Retinal pigment epithelial cell (primary cell): ENCODE measurements at places on chromosomes 3 and 15.
A peak's percentile ranks its signal among the peaks of the same experiment; 100 is the strongest.

- DNase-seq: peak; percentile 21
These were observed at the start of gene CNTN4 for GRCh38 chr3:2098398-2099027. TSS of gene CNTN4 (plus strand) at chr3:2098866.

DNA sequence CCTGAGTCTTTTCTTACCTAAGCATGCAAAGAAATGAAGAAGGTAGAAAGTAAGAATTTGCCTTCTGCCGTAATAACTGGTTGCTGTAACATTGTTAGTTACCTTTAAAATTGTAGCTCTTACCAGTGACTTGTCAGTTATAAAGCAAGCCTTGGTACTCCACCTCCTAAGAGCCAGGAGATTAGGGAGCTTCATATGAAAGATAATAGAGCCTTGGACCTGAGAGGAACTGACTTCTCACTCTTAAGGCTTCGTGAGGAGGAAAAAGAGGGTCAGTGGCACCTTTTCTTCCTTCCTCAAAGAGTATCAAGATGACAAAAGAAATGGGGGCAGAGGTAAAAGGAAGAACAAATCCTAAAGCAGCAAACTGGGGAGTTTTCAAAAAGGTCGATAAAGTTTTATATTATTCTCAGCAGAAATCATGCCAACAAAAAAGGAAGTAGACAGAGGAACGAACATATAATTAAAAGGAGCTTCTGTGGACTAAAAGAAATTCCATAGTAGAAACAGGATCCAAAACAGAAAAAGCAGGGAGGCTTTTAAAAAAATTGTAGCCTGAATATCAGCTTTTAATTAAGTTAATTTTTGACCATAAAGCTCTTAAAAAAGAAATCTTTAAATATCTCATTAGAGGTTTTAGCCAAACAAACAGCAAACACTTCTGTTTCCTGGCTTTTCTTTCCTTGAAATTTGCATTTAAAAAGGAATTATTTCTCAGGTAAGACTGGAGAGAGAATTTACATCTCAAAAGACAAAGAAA, 847.1 kb upstream of the ALCAM start:
- no peak for DNase-seq

- no peak for DNase-seq
These were observed 626.1 kb downstream of the MCTP2 start for GRCh38 chr15:94857466-94857865.

DNA sequence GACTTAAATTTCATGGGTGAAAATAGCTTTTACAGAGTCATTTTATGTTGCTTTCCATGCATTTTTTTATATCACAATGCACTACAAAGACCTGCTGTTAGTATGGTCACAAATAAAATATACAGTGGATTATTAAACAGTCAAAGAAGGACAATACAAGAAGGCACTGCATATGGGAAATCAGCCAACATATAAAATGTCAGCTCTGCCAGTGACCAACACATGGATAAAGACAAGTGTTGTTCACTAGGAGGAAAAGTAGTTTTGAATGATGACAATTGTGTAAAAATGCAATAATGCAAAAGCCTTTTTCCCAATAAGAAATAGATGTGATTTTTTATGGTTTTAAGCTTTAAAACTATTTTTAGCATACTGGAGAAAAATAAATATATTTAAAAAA, 425.3 kb upstream of the CBLB start:
- DNase-seq: no peak

GRCh38 chr3:123282461-123282860, 80.7 kb downstream of the SEC22A start:
- no peak for DNase-seq

DNA sequence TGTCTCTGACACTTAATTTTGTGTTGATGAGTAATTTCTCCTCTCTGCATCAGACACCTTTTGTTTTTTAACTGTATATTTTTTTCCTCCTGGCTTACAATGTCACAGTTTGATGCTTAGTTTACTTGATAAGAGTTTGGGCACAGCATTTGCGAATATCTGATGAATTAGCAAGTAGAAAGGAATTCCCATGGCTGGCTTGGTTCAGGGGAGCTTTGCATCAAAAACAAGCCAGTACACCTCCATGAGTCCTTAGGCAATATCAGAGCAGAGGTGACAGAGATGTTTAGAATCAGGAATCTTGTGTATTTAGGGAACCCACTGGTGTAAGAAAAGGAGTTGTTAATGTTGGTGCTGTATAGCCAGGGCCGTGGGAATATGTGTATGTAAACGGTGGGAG, 9.3 kb downstream of the ARHGEF26 start:
- no peak for DNase-seq

- DNase-seq: no peak
These were observed 1298.5 kb downstream of the ROBO2 start for GRCh38 chr3:78338405-78338804.

DNA sequence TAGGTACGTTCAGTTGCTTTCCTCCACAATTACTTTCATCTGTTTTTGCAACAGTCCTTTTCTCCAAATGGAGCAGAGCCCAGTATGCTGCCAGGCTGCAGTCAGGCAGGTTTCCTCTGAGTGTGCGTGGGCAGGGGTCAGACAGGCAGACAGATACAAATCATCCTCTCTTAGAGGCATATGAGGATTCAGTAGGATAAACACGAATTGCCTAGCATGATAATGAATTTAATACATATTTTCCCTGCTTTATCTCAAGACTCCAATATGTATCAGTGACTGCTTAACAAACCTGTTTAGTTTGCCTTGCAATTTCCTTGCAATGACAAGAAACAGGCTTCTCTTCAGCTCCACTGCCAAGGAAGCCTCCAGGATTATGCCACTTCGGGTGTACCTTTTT, 140.7 kb upstream of the NR2E3 start:
- DNase-seq: no peak

GRCh38 chr15:51386960-51387698, 45.7 kb downstream of the GLDN start:
- no peak for DNase-seq

DNA sequence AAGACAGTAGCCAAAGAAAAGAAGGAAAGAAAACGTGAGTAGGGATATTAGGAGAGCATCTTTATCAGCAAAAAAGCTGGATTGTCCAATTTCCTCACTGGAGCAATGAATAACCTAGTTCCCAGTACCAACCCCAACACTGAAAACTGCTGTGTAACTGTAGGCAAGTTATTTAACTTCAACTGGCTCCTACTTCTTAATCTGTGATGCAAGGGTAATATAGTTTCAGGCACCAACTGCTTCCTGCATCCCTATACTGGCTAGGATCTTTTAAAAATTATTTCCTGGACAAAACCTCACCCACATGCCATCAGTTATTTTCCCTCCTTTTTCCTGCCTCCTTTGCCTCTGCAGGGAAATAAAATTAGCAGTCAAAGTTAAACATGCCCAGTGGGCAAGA, 59.6 kb downstream of the ZBTB20 start:
- DNase-seq: no peak

GRCh38 chr15:66404532-66404931, 17.8 kb downstream of the MAP2K1 start:
- no peak for DNase-seq

- no peak for DNase-seq
These were observed 324.0 kb downstream of the UACA start for GRCh38 chr15:70439304-70439877.

DNA sequence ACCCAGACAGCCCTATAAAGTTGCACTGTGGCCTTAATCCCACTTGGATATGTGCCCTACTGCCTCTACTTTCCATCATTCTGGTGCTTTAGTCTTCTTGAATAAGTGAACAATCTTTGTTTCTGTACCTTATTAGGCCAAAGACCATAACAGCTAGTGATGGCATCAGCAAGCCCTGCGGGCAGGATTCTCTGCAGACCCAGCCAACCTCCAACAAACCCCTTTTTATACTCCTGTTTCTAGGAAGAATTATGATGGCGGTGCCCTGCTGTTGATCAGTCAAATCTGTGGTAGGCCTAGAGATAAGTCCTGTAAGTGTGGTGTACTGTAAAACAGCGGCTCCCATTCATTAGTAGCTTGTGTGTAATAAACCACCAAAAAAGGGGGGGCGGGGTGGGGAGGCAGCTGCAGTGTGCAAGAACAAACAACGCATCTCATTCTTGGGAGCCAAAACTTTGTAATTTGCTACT, 40.5 kb downstream of the SOX2 start:
- no peak for DNase-seq

DNA sequence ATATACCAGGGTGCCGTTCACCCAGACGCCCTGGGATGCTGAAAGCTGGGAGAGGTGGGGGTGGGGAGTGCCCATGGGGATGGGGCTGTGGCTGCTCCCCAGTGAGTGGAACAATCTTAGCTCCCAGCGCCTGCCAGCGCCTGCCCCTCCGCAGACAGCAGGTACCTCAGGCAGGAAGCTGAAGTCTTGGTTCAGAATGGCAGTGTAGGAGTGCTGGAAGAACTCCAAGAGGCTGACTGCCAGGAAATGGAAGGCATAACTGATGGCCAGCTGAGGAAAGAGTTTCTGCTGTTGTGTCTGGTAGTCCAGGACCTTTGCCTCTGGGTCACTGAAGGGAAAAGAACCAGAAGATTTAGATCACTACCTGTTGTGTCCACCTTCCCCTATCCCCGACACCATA, 8.4 kb downstream of the ACOX2 start:
- DNase-seq: peak; percentile 52

DNA sequence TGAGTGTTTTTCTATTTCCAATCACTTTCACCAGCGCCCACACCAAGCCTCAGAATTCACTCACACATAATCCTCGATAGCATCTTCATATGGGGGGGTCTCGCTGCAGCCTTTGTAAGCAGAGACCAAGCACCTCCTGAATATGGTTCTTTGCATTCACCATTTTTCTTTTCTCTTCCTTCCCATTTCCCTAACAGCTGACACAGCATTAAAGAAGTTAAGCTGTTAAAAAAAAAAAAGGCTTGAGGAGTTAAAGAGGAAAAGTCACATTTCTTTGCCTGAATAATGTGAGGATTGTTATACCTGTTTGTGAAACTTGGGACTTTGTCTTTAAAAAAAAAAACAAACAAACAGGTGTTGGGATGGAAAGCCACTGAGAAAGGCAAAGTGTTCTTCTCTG, 41.6 kb downstream of the RFTN1 start:
- DNase-seq: no peak

DNA sequence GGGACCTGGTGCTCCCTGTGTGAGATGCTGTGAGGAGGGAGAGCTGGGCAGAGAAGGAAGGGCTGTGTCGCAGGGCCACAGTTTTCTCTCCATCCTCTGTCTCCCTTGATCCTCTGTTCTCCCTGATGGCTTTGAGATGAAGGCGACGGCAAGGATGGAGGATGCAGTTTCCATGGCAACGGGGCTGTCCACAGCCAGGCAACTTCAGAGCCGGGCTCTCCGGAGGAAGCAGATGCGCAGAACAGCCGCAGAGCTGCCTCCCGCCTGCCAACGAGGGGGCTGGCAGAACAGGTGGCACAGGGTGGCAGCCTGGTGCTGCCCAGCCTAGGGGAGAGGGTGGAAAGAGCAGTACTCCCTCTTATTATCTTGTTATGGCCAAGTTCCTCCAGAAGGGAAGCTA, 9.9 kb upstream of the GRM2 start:
- DNase-seq: no peak

- no peak for DNase-seq
These were observed 38.2 kb downstream of the TRANK1 start for GRCh38 chr3:36906504-36907149.

DNA sequence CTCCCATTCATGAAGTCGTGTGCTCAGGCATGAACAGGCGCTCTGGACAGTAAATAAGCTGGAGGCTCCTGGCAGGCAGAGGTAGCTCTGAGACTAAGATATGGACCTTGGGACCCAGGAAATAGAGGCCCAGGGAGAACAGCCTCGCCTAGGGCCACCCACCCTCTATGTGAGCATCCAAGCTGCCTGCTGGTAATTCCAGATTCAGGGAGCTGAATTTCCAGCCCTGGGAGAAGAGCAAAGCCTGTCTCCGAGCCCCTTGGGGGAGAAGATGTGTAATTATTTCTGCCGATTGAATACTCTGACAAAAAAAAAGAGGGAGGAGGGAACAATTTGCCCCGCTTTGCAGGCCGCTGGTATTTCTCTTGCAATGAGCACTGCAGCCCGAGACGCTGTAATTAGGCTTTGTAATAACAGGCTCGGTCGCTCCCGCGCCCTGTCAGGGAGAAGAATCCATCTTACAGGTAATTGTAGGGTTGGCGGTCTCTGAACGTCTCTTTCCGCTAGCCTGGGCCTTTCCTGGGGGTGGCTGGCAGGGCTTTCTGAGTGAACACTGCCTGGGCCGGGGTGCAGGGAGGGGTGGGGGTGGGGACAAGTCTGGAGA, 131.5 kb downstream of the WNT7A start:
- no peak for DNase-seq

GRCh38 chr3:61725851-61726333, 164.5 kb downstream of the PTPRG start:
- DNase-seq: peak; percentile 76

GRCh38 chr3:170508291-170508690, 77.6 kb downstream of the SLC7A14 start:
- DNase-seq: no peak

DNA sequence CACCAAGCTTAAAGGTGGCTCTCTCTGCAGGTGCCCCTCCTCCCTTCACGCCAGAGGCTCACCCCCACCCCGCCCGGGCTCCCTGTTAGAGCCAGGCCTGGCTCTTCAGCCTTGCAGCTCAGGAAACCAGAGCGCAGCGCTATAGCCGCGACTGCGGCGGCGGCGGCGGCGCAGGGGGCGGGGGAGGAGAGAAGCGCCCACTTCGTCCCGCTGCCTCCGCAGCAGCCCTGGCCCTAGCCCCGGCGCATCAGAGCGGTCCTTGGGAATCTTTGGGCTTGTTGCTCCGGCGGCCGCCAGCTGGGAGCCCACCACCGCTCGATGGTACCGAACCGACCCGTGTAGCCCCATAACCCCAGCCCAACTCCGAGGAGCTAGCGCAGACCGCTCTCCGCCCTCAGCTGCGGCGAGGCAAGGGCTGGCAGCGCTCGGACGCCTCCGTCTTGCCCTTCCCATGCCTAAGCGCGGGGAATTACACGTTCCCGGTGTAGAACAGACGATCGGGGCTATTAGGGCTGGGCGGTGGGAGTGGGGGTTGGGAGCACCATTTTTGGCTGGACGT, 1.2 kb downstream of the RASGRF1 start:
- no peak for DNase-seq

GRCh38 chr3:105533960-105534359, 167.3 kb downstream of the ALCAM start:
- DNase-seq: no peak

DNA sequence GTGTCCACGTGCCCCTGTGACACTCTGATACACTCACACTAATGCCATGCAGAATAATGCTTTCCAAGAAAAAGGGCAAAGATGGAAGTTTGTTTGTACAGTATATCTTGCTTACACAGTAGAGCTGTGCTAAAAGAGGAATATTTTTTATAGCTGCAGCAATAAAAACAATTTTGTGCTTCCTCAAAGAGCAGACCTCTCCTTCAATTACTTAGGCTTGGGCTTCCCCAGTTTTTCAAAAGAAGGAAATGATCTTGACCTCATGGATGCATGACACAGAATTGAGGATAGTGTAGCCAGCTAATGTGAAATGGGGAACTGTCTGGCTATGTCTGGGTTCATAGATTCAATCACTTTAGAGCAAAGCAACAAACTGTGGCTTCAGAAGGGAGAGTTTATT, 137.4 kb downstream of the STT3B start:
- no peak for DNase-seq
